ENCODE measurements at places on chromosomes 7 and 10.
A peak's percentile ranks its signal among the peaks of the same experiment; 100 is the strongest.

- no peak for DNase-seq
These were observed 42.6 kb downstream of the TMEM130 start for GRCh38 chr7:98827258-98827657.

- no peak for DNase-seq
These were observed 146.5 kb downstream of the SFMBT2 start for GRCh38 chr10:7264313-7264756.

GRCh38 chr7:73941836-73942551 lies 81.0 kb downstream of the TMEM270 start:
- no peak for DNase-seq

GRCh38 chr7:20834656-20835055 lies 48.0 kb upstream of the SP8 start:
- DNase-seq: no peak

- no peak for DNase-seq
These were observed 490.5 kb downstream of the TCERG1L start for GRCh38 chr10:130820880-130821482.

- DNase-seq: no peak
These were observed 430.9 kb downstream of the ACTR3B start for GRCh38 chr7:153190452-153190851.

DNA sequence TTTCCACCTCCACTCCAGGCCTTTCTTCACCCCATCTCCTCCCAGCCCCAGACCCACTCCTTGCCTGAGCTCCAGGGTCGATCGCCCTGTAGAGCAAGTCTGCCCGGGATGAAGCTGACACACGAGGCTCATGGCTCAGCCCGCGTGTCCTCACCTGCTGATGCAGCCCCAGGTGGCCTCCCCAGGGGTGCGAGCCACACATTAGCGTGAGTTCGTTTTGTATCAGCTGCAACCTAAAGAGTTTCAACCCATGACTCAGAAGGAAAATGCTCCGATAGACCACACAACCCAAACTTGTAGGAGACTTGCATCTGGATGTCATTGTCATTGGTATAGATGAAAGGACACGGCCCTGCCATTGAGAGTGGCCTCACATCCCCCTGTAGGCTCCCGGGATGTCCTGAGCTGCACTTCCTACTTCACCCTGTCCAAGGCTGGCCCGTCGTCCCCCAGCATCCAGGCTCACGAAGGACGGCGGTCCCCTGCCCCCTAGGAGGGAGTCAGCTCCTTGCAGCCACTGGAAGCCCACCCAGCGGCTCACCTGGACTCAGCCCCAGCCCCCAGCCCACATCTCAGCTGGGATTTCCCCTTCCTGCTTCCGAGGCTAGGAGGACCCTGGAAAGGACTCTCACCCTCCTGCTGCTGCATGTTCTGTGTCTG lies 97.7 kb downstream of the HTR5A start:
- DNase-seq: no peak

DNA sequence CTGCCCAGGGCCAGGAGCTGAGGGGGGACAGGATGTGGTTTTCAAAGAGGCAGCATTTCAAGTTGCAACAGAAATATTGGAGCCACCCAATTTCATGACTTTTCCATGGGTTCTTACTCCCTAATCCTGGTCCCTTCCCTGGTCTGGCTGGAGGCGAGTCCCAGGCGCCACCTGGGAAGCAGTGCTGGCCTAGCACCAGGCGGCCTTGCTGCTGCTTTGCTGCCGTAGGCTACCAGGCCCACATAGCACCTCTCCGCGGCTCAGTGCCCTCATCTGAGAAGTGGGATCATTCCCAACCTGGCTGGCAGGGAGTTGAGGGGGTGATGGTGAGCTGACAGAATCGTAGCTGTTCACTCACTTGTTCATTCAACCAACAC lies 33.7 kb downstream of the ZMIZ1 start:
- DNase-seq: no peak

- no peak for DNase-seq
These were observed 67.1 kb downstream of the TMEM130 start for GRCh38 chr7:98802781-98803110.

DNA sequence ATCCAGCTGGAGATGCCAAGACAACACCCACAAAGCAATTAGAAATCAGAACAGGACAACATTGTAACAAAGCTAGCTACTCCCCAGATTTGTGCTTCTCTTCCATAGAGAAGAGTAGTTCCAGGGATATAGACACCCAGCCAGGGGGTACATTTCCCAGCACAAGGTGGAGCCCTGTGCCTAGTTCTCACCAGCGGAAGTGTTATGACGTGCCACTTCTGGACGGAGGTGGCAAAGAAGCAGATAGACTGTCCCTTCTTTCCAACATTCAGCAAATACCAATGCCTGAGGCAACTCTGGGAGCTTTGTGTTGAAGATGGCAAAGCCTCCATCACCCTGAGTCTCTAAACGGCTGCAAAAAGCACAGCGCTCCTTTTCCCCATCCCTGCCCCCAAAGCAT lies 23.4 kb upstream of the GSAP start:
- peak; percentile 4 for DNase-seq

GRCh38 chr10:124896751-124897150 lies 45.2 kb upstream of the ZRANB1 start:
- no peak for DNase-seq

DNA sequence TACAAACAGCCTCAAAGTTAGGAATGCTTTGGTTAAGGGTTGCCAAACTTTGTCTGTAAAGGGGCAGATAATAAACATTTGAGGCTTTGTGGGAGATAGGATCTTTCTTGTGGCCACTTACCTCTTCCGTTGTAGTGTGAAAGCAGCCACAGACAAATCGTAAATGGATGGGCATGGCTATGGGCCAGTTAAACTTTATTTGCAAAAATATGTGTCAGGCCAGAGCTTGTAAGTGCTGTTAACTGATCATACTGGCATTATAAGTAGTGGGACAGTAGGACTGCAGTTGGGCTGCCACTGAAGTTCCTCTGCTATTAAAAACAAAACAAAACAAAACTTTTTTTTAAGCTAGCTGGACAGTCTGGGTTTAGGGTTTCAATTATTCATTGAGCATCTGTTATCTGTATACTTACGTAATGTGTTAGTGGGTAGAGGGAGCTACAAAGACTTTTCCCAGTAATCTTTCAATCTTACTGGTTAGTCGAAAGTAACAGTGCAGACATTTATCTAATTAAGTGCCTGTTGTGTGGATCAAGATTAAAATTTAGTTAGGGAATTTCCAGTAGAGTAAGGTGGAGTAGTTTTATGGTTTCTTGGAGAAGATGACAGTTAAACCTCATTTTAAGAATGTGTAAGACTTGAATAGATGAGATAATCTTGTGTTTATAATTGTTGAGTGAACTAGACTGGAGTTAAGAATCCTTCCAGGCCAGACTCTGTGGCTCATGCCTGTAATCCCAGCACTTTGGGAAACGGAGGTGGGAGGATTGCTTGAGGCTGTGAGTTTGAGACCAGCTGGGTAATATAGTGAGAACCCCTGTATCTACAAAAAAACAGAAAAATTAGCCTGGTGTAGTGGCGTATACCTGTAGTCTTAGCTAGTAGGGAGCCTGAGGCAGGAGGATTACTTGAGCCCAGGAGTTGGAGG lies 100.1 kb downstream of the BTRC start:
- no peak for DNase-seq

- DNase-seq: no peak
These were observed 11.5 kb upstream of the TCERG1L start for GRCh38 chr10:131323025-131323424.

DNA sequence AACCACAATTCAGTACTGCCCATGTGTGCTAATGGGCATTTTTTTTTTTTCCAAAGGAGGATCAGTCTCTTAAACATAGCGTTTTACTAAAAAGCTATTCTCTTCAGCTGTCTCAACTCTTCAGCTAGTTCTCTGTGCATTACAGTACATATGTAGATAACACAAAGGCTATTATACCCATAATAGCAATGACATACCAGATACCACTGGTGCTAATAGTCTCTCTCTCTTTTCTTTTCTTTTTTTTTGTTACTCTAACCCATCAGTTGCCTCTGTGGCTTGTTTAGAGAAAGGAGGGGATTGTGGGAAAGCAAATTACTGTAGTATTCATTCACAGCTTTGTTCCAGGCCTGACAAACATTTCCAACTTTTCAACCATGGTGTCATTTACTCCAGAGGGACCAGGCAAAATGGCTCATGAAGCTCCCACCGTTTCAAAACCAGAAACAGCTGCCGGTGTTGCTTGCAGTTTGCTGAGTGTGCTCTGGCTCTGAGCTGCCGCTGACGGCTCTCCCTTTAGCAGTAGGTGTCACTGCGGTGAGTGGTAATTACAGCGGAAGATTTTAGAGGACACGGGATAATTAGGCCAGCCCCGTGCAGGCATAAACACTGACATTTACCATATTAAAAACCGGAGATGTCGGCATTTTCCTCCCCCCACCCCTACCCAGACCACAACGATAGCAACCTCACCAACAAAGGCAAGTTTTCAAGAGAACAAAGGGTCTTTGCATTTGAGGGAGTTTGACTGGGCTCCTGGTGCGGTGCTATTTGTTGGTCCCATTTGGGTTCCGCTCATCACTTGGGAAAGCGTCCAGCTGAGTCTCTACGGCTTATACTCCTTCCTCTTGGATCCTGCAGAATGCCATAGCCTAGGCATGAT lies 1005.5 kb downstream of the KCNMA1 start:
- DNase-seq: no peak

GRCh38 chr10:77849039-77849664 lies 77.4 kb downstream of the DLG5 start:
- no peak for DNase-seq

GRCh38 chr7:110803602-110804143 lies 287.3 kb upstream of the LRRN3 start:
- DNase-seq: no peak

GRCh38 chr7:44244282-44244681 lies 43.5 kb downstream of the YKT6 start:
- DNase-seq: peak; percentile 52

DNA sequence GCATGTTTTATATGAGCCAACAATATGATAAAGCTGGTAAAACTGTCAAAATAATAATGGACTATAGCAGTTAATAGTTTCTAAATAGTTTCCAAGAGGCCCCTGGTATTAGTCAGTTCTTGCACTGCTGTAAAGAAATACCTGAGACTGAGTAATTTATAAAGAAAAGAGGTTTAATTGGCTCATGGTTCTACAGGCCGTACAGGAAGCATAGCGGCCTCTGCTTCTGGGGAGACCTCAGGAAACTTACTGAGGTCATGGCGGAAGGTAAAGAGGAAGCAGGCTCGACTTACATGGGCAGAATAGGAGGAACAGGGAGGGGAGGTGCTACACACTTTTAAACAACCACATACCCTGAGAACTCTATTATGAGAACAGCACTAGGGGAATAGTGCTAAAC lies 104.6 kb downstream of the PPP1R9A start:
- DNase-seq: no peak

- no peak for DNase-seq
These were observed 691 bp upstream of the PPA1 start for GRCh38 chr10:70233939-70234300.

DNA sequence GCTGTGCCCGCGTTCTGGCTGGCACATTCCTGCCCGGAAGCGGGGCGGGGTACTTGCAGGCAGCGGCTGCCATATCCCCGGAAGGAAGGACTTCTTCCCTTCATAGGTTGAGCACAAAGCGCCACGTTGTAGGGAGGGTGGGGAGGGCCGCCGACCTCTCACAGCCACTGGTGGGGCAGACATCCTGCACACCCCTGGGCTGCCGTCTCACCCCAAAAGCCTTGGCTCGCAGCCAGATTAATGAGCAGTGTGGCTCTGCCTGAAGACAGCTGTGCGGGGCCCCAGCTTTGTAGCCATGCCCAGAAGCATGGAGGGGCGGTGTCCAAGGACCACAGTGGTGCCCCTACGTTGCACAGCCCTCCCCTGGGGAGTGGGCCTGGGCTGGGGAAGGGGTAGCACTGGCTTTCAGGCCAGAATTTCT lies 54.3 kb upstream of the DPYSL4 start:
- no peak for DNase-seq

GRCh38 chr7:6705959-6706665 lies 635 bp downstream of the ZNF12 start:
- peak; percentile 30 for DNase-seq

DNA sequence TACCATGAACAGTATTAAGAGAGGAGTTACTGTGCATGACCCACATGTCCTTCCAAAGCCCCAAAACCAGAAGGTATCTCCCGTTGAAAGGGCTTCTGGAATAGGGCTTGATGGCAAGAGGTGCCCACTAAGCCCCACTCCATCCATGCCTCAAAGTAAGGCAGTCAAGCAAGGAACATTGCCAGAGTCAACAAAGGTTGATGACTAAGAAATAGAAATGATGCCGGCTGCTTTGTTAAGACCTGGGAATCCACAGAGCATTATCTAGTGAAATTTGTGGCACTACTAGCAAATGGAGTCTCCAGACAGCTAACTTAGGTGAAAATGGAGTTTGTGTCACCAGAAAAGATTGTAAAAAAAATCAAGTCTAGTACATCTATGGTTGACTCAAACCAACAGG lies 6.2 kb downstream of the SFR1 start:
- DNase-seq: no peak

DNA sequence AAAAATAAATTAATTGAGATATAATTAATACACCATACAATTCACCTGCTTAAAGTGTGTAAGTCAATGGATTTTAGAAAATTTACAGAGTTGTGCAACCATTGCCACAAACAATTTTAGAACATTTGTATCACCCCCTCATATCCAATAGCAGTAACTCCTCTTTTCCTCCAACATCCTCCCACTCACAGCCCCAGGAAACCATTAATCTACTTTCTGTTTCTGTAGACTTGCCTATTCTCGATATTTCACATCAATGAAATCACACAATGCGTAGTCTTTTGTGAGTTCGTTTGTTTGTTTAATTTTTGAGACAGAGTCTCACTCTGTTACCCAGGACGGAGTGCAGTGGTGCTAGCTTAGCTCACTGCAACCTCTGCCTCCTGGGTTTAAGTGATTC lies 13.7 kb upstream of the HERC4 start:
- DNase-seq: no peak

GRCh38 chr10:133277993-133278576 lies 1.4 kb upstream of the ADAM8 start:
- peak; percentile 20 for DNase-seq

- DNase-seq: no peak
These were observed 503.9 kb upstream of the IGFBP3 start for GRCh38 chr7:46424934-46425333.

GRCh38 chr10:99560277-99561126 lies 27.8 kb downstream of the NKX2-3 start:
- DNase-seq: peak; percentile 60

DNA sequence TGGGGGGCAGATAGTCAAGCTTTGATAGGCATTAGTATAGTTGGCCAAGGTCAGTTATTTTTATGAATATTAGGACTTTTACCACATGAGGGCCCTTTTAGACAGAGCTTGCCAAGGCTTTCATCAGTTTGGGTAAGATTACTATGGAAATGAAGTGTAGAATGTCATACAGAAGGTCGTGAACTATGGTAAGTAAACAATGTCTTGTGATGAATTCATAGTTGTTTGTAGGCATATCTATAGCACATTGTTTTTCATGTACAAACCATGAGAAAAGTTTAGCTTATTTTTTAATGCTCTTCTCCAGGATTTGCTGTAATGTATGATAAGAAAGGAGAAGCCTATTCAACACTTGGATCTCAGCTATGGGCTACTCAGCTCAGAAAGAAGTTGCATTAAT lies 4.3 kb downstream of the OR2A2 start:
- DNase-seq: no peak

Data from CD4-positive, alpha-beta T cell treated with Interleukin-17A for 4 hours (primary cell).